ENCODE measurements at places on chromosomes 3 and 15. TPM values are rescaled to one million over a fixed set of nuclear protein-coding genes. Genes with fewer than 3 reads are reported as not detected.

KIF15 gene
- total RNA-seq: 12.3 TPM

SOX14 gene
- total RNA-seq: not detected

APOD gene
- total RNA-seq: 0.82 TPM

FBXW12 gene
- total RNA-seq: not detected

AADAC gene
- total RNA-seq: 18.8 TPM

Measured in A549 treated with RU486 at 1 μM for 4 hours (cell line).